ENCODE measurements at places on chromosomes 7 and 10. TPM values are rescaled to one million over a fixed set of nuclear protein-coding genes. Genes with fewer than 3 reads are reported as not detected.
A peak's percentile ranks its signal among the peaks of the same experiment; 100 is the strongest.

GRCh38 chr10:43074409-43074808 lies 2.5 kb upstream of the RET start:
- DNase-seq, result no peak
- H3K27me3 ChIP-seq, result no peaks in the 10 kb centered on the region
- peaks cover 11% of the 10 kb centered on the region for H3K4me1 ChIP-seq
- no peak overlapping the region for H3K27ac ChIP-seq
- H3K4me3 ChIP-seq, result no peak overlapping the region

DNA sequence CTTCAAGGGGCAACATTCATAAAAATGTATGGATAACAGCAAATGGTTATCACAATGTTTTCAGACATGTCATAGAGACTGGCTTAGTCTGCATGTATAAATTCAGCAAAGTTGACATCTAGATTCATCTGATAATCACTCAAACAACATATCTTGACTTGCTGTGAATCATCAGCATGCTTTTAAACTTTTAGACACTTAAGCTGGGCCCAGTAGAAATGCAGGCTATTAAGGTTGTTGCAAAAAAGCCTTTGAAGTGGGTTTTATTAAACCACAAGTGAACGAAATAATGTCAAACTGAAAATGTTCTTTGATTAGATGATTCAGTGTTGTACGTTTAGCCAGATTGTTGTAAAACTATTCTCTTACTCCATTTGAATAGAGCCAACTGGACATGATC lies 759.6 kb downstream of the NXPH1 start:
- no peaks in the 10 kb centered on the region for H3K4me1 ChIP-seq
- no peaks in the 10 kb centered on the region for H3K36me3 ChIP-seq
- H3K4me3 ChIP-seq, result no peak overlapping the region
- H3K27ac ChIP-seq, result no peak overlapping the region
- H3K27me3 ChIP-seq, result no peaks in the 10 kb centered on the region
- no peak for DNase-seq

GRCh38 chr10:6912424-6912823 lies 332.3 kb upstream of the PRKCQ start:
- H3K4me1 ChIP-seq, result no peaks in the 10 kb centered on the region
- no peak overlapping the region for H3K4me3 ChIP-seq
- no peaks in the 10 kb centered on the region for H3K36me3 ChIP-seq
- H3K27me3 ChIP-seq, result no peaks in the 10 kb centered on the region
- DNase-seq, result no peak

DNA sequence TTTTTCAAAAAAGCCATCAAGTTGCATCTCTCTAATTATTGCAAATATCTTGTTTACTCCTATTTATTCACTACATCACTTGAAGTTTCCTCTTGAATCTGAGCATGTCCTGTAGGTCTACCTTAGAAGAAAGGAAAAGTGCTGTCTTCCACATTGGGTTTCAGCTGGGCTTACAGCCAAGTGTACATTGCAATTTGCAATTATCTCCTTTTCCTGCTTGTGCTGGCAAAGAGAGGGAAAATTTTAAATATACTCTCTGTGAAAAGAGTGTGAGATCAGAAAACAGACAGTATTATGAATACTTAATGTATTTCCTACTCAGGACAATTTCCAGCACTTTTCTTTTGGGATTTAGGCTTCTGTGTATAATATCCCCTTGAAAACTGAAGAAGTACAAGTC lies 839.7 kb downstream of the CNTNAP2 start:
- H3K4me3 ChIP-seq, result no peak overlapping the region
- H3K27me3 ChIP-seq, result no peaks in the 10 kb centered on the region
- H3K27ac ChIP-seq, result no peak overlapping the region
- no peaks in the 10 kb centered on the region for H3K36me3 ChIP-seq
- H3K4me1 ChIP-seq, result no peaks in the 10 kb centered on the region
- DNase-seq, result no peak

- no peaks in the 10 kb centered on the region for H3K27me3 ChIP-seq
- DNase-seq, result no peak
- no peak overlapping the region for H3K27ac ChIP-seq
- H3K4me3 ChIP-seq, result no peak overlapping the region
- H3K36me3 ChIP-seq, result no peaks in the 10 kb centered on the region
Measured at GRCh38 chr7:8035647-8036518, 67.3 kb downstream of the GLCCI1 start.

- peaks cover 12% of the 10 kb centered on the region for H3K4me1 ChIP-seq
- no peaks in the 10 kb centered on the region for H3K36me3 ChIP-seq
- no peak overlapping the region for H3K27ac ChIP-seq
- no peaks in the 10 kb centered on the region for H3K27me3 ChIP-seq
- DNase-seq, result no peak
Measured at GRCh38 chr10:31374146-31374696, 55.2 kb downstream of the ZEB1 start.

- no peak overlapping the region for H3K4me3 ChIP-seq
- no peaks in the 10 kb centered on the region for H3K27me3 ChIP-seq
- H3K27ac ChIP-seq, result no peak overlapping the region
- no peaks in the 10 kb centered on the region for H3K36me3 ChIP-seq
- DNase-seq, result no peak
Measured at GRCh38 chr10:62352356-62352970, 21.7 kb upstream of the ZNF365 start.

DNA sequence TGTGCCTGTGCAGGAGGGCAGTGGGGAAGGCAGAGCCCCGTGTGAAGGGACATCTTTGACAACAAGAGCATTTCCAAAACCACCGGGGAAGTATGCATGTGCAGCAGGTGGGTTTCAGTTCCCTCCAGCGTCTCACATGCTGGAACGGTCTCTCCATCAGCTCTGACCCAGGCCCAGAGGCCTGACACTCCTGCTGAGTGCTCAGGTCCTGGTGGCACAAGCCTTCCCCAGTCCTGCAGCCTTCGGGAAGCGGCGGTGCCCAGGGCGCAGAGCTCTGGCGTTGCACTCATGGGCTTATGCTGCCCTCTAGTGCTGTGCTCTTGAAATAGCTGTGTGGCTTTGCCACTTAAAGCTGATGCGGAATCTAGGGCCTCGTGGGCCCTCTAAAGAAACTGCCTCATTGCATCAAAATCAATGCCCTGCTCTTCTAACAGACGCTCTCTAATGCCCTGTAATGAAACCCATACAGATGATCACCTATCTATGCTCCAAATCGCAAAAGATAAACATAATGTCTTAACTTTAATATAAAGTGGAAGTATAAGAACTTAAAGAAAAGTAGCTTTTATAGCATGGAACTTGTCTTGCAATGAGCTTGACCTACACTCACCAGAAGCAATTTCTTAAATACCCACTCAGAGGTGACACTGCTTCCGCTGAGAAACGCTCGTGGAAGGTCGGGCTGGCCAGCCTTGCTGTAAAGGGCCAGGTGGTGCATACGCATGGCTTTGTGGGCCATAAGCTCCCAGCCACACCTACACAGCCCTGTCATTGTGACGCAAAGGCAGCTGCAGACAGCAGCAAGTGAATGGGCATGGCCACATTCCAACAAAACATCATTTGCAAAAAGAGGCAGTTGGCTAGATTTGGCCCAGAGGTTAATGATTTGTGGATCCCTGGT lies 38.6 kb downstream of the CLRN3 start:
- no peaks in the 10 kb centered on the region for H3K27me3 ChIP-seq
- no peaks in the 10 kb centered on the region for H3K36me3 ChIP-seq
- no peak overlapping the region for H3K27ac ChIP-seq
- peak; percentile 65 for DNase-seq
- no peak overlapping the region for H3K4me3 ChIP-seq

GRCh38 chr7:42272793-42273665 lies 36.0 kb upstream of the GLI3 start:
- no peak overlapping the region for H3K4me3 ChIP-seq
- H3K36me3 ChIP-seq, result no peaks in the 10 kb centered on the region
- H3K27me3 ChIP-seq, result no peaks in the 10 kb centered on the region
- H3K4me1 ChIP-seq, result no peaks in the 10 kb centered on the region
- no peak for DNase-seq

DNA sequence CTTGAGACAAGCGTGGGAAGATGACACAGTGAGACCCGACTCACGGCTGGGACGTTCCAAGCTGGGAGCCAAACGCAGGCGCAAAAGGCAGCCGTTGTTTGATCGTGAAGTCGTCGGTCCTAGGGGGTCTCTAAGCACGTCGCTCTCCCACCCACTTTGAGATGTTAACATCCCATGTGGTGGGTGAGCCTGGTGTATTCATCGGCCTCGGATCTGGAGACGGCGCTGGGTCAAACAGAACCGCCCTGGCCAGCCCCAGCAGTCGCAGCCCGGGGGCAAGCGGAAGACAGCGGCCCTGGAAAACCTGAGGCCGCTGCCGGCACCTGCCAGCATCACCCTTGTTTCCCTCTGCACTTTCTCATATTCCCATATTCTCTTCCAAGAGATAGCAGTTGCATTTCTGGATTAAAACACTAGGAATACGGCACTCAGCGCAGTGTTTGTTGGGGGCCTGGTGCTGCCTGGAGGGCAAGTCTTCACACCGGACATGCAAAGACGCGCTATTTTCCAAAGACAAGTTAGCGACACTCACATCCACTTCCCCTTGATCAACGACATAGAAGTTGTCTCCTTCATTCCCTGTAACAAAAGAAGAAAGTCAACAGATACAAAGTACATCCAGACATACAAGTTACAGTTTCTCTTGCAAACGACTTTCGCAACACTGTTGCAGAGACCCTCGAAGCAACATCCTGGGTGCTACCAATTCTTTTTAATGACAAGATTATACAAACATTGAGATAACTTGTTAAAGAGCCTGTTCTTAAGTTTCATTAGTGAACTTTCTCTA lies 86.2 kb upstream of the PDGFA start:
- no peak overlapping the region for H3K4me3 ChIP-seq
- H3K36me3 ChIP-seq, result no peaks in the 10 kb centered on the region
- no peak overlapping the region for H3K27ac ChIP-seq
- peaks cover 44% of the 10 kb centered on the region for H3K4me1 ChIP-seq

GRCh38 chr10:8835453-8836167 lies 781.1 kb downstream of the GATA3 start:
- H3K27ac ChIP-seq, result no peak overlapping the region
- H3K36me3 ChIP-seq, result no peaks in the 10 kb centered on the region
- no peak for DNase-seq
- no peaks in the 10 kb centered on the region for H3K4me1 ChIP-seq
- no peaks in the 10 kb centered on the region for H3K27me3 ChIP-seq
- no peak overlapping the region for H3K4me3 ChIP-seq

DNA sequence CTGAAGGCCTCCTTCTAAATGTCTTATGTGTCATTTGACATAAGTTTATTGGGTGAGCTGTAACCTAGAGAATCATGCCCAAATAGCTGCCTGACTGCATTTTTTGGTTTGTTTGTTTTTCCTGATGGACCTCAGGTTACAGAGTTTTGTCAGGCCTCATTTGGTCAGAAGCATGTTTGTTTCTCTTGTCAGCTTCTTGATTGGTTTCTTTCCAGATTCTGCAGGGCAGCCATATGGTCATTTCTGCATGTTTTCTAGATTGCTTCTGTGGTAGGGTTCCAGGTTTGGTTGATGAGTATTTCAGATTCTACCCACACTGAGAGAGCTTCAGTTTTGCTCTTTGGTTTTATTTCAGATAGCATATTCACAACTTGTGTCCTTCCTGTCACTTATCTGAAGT lies 28.0 kb downstream of the GLCCI1 start:
- DNase-seq, result peak; percentile 26
- H3K27ac ChIP-seq, result peak overlapping the region; percentile 88
- H3K4me3 ChIP-seq, result no peak overlapping the region
- H3K36me3 ChIP-seq, result no peaks in the 10 kb centered on the region
- H3K4me1 ChIP-seq, result peaks cover 16% of the 10 kb centered on the region
- H3K27me3 ChIP-seq, result no peaks in the 10 kb centered on the region

DNA sequence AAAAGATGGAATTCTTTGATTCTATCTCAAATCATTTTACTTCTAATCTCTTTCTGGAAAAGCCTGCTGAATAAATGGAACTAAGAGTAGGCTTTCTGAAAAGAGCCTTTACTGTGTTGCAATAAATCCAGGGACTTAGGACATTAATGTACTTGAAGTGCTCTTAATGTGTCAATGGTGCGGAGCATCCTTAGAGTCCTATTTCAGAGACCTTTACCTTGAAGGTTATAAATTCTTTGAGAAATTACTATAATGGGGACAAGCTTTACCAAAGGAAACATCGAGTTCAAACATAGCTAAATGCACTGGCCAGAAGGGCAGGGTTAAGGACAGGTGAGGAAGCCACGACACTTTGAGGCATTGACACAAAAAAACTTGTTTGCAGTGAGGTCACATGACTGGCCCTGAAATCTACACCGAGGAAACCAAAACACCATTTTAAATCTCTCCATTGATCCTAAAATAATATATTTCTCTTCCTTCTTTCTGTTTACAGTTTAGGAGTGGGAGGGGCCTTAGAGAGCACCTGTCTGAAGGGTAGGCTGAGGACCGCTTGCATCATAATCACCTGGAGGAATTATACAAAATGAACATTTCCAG lies 48.1 kb upstream of the EXOC6 start:
- H3K4me1 ChIP-seq, result peaks cover 19% of the 10 kb centered on the region
- peak overlapping the region; percentile 66 for H3K27ac ChIP-seq
- no peaks in the 10 kb centered on the region for H3K36me3 ChIP-seq
- no peak overlapping the region for H3K4me3 ChIP-seq
- H3K27me3 ChIP-seq, result no peaks in the 10 kb centered on the region

GRCh38 chr7:36571190-36571560 lies 153.1 kb downstream of the AOAH start:
- no peak overlapping the region for H3K4me3 ChIP-seq
- no peaks in the 10 kb centered on the region for H3K36me3 ChIP-seq
- no peak for DNase-seq

GRCh38 chr7:45236666-45237065 lies 79.1 kb downstream of the RAMP3 start:
- H3K27ac ChIP-seq, result no peak overlapping the region
- H3K4me1 ChIP-seq, result no peaks in the 10 kb centered on the region
- H3K27me3 ChIP-seq, result no peaks in the 10 kb centered on the region

GRCh38 chr10:110209926-110210673 lies 2.7 kb downstream of the MXI1 start:
- peak; percentile 44 for DNase-seq
- no peaks in the 10 kb centered on the region for H3K27me3 ChIP-seq
- peak overlapping the region; percentile 32 for H3K27ac ChIP-seq
- H3K4me3 ChIP-seq, result peak overlapping the region; percentile 87
- no peaks in the 10 kb centered on the region for H3K36me3 ChIP-seq

DNA sequence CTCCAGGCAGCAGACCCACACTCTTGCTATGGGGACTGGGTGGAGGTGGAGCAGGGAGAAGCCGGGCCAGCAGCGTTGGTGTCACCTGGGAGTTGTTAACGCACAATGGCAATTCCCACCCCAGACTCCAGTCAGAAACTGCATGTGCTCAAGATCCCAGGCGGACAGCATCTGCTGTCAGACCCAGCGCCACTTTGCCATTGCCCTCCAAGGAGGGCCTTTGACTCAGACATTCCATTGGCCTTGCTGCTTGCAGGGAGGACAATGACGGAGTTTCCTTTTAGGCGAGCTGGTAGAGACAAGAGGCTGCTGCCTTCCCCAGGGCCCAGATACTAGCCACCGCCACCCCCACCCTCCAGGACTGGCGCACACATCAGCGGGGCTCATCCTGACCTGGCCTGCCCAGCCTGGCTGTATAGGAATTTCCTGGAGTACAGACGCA lies 34.5 kb downstream of the ZNF775 start:
- peaks cover 46% of the 10 kb centered on the region for H3K4me1 ChIP-seq
- H3K36me3 ChIP-seq, result no peaks in the 10 kb centered on the region
- no peak overlapping the region for H3K27ac ChIP-seq
- no peak overlapping the region for H3K4me3 ChIP-seq
- DNase-seq, result no peak

Gene CYP26A1
- not detected for total RNA-seq

Gene HTR5A
- total RNA-seq, result not detected

Gene CDC14C
- not detected for total RNA-seq
